ENCODE measurements at places on chromosomes 13 and 19.

DNA sequence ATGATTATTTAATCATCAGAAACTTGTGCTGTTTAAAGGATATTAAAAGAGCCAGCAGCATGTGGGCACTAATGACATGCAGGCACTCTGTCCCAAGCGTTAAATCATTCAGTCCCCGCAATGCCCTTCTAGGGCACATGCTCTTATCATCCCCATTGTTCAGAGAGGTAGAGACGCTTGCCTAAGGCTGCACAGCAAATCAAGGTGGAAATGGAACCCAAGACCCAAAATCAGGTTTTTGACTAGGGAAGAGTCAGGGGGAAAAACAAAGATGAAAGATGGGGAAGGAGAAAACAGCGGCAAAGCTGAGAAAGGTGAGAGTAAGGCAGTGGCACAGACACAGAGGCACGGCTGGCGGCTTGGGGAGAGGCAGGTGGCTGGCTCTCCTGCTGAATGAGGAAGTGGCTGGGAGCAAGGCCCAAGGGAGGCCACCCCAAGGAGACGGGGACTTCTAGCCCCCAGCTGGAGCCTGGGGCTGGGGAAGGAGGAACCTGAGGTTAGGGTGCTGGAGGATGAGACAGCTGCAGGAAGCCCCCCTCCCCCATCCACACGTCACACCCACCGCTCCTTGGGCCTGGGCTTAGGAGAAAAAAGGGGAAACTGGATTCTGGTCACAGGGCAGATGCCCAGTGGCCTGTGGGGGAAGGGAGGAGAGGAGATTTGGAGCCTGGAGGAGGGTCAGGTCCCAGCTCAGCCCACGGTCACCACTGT lies 1.0 kb upstream of the TYROBP start:
- no peak for DNase-seq

DNA sequence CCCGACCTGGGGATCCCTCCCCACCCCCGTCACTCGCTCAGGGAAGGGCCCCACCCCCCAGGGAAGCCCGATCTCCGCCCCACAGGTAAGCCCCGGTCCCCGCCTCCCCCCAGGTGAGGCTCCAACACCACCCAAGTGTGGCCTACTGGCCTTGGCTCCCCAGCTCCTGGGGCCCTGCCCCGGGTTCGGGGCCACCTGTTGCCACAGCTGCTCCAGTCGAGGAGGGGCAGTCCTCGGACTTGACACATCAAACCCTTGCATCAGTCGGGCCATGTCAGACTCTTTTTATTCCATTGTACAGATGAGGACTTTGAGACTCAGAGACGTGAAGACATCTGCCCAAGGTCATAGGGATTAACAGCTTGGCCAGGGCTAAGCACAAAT lies 512 bp downstream of the CC2D1A start:
- no peak for DNase-seq

GRCh38 chr13:93307651-93308050 lies 81.0 kb downstream of the GPC6 start:
- no peak for DNase-seq

- peak; percentile 62 for DNase-seq
These were observed 12.9 kb downstream of the CFD start for GRCh38 chr19:872266-872951.

- no peak for DNase-seq
These were observed 176.8 kb downstream of the OXGR1 start for GRCh38 chr13:96817336-96817941.

DNA sequence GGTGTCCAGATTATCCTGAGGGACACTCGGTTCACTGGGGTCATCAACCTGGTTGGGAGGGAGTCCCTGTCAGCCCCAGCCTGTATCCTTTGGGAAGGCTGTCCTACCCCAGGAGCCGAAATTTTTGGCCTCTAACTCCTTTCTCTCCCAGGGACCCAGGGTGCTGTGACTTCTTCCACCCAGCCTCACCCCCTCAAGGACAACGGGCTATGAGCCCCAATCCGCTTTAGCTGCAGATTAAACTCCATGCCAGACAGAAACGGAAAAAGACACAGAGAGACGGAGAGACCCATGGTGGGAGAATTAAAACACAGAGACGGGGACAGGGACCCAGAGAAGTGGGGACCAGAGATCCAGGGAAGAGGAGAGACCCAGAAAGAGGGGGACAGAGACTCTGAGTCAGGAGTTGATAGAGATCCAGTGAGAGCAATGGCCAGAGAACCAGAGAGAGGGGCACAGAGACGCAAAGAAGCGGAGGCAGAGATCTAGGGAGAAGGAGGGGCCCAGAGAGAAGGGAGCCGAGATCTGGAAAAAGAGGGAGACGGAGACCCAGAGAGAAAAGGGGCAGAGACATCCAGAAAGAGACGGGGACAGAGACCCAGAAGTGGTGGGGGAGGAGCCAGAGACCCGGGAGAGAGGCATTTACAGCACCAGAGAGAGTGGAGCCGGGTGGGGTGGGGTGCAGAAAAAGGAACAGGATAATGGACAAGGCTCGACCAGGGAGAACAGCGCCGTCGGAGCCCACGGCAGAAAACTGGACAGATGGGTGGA lies 703 bp downstream of the SLC17A7 start:
- no peak for DNase-seq

DNA sequence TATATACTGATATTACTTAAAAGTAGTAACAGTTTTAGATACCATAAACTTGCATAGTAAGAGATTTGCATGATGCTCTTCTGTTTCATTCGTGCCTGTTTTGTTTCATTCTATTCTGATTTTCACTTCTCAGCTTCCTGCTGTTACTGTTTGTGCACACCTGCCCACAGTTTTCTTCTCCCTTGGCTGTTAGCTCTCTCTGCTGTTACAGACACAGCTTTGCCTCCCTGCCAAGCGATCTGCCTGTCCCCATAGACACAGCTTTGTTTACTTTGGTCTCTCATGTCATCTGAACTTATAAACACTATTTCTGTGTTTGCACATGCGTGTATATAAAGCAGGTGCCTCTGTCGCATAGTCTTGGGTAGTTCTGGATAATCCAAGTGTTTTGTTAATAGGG lies 21.4 kb upstream of the UPF3A start:
- DNase-seq, result no peak

- DNase-seq, result no peak
These were observed 1.4 kb downstream of the KCTD15 start for GRCh38 chr19:33797802-33798671.

DNA sequence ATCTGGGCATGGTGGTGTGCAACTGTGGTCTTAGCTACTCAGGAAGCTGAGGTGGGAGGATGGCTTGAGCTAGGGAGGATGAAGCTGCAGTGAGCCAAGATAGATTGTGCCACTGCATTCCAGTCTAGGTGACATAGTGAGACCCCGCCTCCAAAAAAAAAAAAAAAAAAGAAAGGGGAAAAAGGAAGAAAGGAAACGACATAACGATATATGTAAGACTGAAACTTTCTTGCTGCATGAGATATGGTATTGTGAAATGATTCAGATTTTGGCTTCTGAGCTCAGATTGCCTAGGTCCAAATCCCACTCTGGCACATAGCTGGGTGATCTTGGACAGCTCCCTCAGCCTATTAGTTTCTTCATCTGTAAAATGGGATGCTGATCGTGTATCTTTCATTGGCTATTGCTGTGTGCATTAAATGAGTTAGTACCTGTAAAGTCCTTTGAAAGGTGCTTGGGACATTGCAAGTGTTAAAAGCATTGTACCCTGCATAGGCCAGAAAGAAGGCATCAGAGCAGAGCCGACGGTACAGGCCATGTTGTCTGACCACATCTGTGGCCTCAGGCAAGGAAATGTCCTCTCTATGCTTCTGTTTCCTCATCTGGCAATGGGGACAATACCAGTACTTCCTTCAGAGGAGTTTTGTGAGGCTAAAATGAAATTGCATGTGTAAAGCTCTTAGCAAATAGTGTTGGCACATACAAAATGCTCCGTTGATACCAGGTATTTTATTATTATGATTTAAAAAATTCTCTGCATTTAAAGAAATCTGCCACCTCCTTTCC lies 32.6 kb upstream of the SLC46A3 start:
- no peak for DNase-seq

DNA sequence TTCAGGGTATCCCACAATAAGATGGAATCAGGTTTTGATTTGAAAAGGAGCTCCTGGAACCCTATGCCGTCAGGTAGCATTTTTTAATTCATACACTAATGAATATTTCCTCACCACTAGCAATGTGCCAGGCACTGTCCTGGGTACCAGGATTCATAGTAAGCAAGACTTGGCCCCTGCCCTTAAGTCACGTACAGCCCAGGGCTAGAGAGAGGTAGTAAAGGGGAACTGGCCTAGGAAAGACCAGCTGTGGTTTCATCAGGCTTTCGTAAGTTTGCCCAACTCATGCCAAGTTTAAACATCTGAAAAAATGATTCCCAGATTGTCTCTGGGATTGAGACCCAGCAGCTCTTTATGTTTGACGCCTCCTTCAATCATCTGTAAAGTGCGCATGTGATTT lies 45.9 kb upstream of the AMER2 start:
- no peak for DNase-seq

DNA sequence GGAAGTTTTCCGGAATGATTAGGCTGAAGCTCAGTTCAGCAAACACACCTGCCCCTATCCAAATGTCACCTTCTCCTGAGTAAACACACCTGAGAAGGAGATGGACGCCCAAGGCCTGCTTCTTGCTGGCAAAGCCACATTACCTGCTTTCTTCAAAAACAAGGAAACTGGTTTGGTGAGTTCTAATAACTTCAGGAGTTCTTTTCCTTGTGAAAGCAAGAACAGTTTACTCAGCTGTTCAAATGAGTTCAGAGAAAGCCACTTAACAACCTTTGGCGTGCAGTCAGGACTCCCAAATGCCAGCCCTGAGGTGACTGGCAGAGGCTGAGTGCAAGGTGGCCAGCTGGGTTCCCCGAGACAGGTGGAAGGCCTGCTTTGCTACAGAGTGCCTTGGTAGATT lies 160.5 kb downstream of the STK24 start:
- no peak for DNase-seq

- no peak for DNase-seq
These were observed at the start of gene KIRREL2 for GRCh38 chr19:35856546-35857149. Gene KIRREL2 (plus strand): TSS chr19:35856911. CDS start chr19:35857120, 209 bp downstream.

- no peak for DNase-seq
These were observed 10.1 kb downstream of the TMEM143 start for GRCh38 chr19:48353677-48354076.

DNA sequence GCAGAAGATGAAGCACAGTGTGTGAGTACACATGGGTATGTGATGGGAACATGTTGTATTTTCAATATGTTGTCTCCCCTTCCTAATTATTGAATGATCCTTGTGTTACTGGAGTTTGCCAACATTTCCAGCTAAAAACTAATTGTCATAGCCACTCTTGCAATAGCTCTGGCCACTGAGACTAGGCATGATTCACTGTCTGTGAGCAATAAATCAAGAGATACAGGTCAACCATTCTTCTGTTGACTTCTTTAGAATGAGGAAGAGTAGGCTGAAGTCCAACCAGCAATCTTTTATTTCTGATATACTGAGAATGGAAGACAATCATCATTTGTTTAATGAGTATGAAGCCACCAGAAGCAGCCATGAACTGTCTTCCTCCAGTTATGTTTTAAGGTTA lies 413.9 kb downstream of the SLITRK5 start:
- DNase-seq, result no peak

DNA sequence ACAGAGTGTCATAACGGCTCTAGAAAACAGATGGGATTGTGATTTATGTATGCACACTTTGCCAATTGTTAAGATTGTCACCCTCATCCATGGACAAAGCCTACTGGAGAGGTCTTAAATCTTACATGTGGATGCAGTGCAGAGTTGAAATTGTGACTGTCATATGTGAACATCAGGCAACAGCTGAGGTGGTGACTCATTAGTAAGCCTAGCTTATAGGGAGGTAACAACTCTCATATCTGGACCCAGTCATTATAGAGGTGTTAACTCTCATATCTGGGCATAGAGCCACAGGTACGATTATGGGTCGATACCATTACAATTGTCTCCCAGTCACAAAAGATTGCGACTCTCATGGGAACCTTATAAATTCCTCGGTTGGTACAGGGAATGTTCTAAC lies 29.8 kb upstream of the ZNF254 start:
- no peak for DNase-seq

DNA sequence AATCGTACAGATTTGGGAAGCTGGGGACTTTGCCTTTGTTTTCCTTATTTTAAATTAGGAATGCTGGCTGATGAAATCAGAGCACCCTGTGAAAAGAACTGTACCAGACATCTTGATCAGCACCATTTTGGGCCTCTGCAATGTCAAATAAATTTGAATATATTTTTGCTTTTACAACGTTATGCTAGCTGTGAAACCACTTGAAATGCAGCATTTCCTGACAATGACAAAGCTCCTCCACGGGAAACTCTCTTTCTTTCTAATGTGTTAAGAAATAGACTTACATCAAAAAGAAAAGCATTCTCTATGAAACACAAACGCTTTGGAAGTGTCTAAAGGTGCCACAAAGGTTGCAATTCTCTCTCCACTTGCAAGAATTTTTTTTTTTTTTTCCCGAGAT lies 47.1 kb upstream of the MAP3K10 start:
- DNase-seq, result no peak

DNA sequence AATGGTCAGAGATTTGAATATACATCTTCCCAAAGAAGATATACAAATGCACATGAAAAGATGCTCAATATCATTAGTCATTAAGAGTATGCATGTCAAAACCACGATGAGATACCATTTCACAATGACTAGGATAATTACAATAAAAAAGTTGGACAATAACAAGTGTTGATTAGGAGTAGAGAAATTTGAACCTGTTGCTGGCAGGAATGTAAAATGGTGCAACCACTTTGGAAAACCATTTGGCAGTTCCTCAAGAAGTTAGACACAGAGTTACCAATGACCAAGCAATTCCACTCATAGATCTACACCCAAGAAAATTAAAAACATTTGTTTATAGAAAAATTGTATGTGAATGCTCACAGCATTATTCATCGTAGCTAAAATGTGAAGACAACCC lies 33.2 kb upstream of the STARD13 start:
- DNase-seq, result no peak

DNA sequence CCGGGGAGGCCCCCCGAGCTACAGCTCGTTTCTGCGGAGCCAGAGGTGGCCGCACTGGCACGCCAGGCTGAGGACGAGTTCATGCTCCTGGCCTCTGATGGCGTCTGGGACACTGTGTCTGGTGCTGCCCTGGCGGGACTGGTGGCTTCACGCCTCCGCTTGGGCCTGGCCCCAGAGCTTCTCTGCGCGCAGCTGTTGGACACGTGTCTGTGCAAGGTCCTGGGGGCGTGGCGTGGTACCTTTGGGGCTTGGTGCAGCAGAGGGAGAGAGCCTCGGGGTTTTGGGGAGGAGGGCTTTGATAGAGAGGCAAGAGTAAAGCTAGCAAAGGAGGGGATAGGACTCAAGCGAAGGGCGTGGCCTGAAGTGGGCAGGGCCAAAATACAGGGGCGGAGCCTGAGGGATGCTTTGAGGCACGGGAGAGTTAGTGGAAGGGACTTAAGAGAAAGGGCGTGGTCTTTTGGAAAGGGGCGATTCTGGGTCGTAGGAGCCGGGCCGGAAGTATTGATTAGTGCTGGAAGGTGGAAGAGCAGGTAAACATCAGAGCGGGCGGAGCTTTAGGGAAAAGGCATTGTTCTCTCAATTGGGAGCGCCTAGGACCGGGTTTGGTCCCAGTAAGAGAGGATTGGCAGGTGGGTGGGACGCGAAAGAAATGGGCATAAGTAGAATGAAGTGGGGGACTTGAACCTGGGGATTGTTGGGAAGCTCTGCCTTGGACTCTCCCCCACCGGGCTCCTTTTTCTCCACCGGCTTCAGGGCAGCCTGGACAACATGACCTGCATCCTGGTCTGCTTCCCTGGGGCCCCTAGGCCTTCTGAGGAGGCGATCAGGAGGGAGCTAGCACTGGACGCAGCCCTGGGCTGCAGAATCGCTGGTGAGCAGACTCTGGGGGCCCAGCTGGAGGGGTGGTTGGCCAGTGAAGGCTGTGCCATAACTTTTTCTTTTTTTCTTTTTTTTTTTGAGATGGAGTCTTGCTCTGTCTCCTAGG lies 1.2 kb downstream of the PPM1N start:
- peak; percentile 53 for DNase-seq

Measured in stimulated activated CD8-positive, alpha-beta memory T cell treated with anti-CD3 and anti-CD28 coated beads, Interleukin-7, amount 100 ng/mL, for 4 hours (primary cell).